AG04449 (cell line): ENCODE measurements at places on chromosomes 2 and 18.

DNA sequence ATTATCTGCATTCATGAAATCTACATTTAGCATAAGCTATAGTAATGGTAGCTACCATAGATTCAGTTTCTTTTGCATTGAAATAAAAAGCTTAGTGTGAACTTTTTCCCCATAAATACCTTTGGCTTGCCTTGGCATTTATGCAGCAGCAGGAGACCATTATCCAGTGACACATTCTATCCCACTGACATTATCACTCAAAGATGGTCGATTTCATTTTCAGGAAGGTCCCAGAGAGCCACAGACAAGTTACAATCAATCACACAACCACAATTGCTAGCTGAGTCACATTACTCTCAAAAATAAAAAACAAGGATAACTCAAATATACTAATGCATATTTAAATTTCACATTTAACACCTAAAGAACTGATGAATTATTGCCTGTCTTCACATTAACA, 512.7 kb upstream of the CDH2 start:
- DNase-seq, result no peak

DNA sequence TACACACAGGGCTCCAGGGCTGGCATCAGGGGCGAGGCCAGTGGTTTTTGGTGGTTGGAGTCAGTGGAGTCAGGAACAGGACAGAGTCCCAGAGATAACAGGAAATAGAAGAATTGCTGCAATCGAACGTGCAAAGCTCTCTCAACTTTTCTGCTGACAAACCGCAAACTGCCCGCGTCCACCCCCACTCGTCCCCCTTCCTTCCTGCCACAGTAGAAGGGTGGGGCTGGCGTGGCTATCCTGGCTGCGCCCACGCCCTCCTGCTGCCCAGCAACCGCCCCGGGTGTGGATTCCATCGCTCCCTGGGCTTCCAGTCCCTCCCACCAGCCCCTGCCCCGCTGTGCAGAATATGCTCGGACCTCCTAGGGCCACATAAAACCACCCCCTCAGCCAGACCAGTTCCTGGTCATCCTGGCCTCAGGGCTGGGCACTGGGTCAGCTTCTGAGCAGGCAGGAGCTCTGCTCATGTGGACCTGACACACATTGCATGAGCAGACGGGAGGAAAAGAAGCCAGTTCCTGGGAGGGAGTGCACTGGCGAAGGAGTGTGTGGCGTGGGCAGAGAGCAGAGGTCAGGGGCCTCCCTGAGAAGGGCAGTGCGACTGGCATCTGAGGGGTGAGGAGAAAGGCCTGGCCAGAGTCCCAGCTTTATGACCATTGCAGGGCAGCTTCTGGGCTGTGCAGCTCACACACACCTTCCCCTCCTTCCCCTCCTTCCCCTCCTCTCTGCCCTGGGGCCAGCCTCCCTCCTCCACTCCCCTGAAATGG, 85.4 kb upstream of the ATG16L1 start:
- no peak for DNase-seq

DNA sequence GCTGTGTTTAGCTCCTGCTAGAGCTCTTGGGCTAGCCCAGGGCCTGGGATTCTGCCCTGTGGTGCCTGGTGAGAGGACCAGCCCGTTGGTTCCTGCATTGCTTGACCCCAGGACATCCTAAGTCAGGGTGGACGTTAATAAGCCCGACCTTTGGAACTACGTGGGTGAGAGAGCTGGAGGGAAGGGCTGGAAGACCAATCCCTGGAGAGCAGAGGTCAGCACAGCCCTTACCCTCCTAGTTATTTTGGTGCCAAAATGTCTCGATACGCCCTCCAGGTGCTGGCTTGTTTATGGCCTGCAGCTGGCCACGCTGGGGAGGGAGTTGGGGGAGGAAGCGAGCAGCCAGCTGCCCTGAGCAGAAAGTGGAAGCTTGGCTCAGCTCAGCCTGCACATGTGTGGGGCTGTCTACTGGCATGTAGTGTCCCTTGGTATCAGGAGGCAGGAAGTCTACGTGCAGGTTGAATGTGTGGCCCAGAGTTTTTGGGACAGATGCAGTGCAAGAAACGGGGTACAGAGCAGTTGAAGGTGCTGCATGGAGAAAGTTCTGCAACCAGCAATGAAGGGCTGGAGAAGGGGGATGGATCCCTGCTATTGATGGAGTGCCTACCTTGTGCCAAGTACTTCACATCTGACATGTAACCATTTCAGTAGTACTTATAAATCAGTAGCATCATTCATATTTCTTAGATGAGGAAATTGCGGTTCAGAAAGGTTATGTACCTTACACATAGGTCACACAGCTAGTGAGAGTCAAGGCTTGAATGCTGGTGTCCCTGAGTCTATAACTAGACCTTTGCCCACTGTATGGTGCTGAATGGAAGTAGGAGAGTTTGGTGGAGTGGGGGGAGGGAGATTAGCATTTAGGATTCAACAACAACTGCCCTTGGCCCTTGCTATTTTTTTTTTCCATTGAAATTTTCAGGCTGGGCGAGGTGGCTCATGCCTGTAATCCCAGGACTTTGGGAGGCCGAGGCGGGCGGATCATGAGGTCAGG, 5.0 kb upstream of the DGKD start:
- DNase-seq, result no peak

DNA sequence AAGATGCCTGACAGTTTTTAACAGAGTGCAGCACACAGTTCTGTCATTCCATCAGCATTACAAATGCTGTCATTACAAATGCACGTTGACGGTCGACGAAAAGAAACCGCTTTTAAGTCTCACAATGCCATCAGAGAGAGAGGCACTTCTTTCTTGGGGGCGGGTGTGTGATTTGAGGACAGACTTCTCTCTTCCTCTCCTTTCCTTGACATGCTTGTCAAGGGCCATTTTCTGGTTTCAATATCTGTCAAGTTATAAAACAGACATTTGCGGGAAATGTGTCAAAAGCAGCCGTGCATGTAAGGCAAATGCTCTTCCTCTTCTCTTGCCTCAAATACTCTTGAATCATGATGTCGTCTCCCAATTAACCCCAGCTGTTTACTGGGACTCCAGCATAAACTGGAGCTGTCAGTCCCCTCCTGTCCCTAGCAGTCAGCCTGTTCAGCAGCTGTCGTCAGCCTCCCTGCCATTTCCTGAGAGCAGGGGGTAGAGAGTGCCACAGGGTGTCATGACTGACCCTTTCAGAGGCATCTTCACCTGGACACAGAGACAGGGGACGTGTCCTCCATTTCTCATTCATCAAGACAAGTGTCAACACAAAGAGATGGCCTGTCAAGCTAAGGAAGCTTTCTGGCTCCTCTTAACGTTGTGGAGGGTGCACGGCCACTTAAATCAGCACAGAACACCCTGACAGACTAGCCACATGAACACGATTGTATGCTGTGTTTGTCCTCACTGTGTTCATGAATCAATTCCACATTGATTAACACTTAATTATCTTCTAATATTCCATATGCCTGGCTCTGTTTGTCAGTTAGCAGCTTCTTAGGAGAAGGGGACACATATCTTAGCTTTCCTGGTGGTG, 305.4 kb upstream of the RAB6C start:
- no peak for DNase-seq

DNA sequence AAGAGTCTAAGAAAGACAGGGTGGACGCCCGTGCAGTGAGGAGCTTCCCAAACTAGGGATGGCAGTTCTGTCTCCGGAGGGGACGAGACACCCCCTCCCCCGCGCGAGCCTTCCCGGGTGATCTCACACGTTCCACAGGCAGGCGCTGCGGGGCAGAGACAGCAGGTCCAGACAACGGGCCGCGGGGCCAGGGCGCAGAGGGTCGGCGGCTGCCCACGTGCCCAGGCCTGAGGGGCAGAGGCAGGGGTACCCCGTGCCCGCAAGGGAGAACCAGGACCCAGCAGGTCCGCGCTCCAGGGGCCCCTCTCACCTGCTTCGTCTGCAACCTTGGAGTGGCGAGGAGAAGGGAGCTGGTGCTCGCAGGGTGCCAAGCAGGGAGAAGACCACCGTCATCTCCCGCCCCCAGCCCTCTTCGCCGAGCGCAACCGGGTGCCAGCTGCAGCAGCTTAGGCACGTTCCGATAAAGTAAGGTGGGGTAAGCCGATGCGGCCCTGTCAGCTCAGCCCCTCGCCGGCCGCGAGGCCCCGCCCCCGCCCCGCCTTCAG, at the start of gene GPR155:
Gene GPR155 (minus strand): TSS at position 467 of the 545 bp plus-strand sequence. CDS start 5,073 bp downstream, outside the sequence.
- no peak for DNase-seq

DNA sequence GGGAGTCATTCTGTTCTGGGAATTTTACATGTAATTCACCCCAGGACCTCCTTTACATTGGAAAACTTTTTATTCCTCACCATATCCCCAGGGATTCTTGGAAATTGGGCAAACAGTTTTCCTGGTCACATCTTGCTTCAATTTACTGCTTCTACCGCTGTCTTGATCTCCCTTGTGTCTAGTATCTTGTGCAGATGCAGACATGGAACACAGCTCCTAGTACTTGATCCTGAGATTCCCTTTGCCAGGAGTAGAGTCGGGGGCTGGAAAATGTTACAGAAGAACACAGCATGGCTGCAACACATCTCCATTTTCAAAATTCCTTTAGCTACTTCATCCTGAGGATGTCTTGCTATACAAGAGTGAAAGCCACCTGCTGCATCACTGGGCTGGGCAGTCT, 472.8 kb downstream of the PLCL1 start:
- no peak for DNase-seq

- no peak for DNase-seq
These were observed 199.1 kb downstream of the ZFP36L2 start for GRCh38 chr2:43027097-43027873.

DNA sequence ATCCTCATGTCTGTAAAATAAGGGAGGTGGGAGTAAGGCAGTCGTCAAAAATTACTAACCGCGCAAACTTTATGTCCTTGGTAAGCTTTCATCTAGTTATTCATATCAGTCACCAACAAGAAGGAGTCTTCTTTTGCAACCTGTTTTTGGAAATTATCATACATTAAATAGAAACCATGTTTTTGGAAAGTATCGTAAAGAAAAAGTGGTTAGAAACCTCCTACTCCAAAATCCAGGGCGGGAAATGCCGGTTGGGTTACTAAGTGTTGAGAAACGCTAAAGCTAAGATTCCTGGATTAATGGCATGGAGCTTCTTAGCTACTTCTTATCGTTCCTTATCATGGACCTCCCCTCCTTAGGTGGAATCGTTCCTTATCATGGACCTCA, 778 bp downstream of the BBS5 start:
- DNase-seq, result no peak

GRCh38 chr2:214550786-214551185, 139.9 kb downstream of the VWC2L start:
- DNase-seq, result no peak

DNA sequence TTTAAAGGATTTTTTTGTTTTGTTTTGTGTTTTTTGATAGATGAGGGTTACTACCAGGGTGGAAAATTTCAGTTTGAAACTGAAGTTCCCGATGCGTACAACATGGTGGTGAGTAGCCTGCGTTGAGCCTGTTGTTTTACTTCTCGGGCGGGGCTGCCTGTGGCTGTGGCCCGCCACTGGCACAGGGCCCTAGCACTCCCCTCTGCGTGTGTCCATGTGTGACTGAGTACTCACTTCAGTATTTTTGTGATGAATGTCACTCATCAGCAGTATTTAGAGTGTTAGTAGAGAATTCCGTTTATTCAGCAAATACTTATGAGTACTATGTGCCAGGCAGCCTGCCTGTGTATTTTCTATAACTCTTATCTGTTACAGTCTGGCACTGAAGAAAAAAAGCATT, 44.3 kb upstream of the SCLY start:
- DNase-seq, result no peak

GRCh38 chr2:217714287-217714751, 288.5 kb downstream of the TNS1 start:
- DNase-seq, result no peak

DNA sequence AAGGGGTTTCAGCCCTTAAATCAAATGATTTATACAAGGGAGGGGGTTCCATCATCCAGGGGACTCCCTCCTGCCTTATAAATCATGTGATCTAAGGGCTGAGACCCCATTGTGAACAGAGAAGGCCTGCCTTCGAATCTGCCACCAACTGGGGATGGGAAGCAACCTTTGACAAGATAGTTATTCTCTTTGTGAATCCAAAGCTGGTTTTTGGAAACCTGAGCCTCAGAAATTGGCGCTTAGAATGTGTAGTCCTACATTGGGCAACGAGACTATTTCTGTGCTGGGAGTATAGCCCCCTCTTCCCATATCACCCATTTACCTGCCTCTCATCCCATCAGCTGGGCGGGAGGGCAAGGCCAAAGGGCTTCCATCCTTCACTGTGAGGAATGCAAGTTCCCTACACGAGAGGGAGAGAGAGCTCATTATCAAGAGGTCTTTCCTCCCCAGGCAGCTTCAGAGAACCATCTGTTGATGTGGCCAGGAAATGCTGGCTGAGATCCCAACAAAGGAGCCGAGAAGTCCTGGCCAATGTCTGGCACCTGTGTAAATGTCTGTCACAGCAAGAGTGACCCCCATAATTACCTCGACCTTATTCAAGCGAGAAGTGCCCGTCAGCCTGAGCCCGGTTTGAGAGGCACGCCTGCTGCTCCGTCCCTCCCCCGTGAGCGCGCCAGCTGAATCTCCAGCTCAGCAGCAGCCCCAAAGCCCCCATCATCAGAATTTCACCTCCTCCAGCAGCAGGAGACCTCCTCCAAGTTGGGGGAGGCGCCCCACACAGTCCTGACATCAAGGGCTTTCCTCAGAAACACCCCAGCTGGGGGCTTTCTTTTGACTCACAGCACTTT, 48.4 kb upstream of the APCDD1 start:
- DNase-seq, result no peak

DNA sequence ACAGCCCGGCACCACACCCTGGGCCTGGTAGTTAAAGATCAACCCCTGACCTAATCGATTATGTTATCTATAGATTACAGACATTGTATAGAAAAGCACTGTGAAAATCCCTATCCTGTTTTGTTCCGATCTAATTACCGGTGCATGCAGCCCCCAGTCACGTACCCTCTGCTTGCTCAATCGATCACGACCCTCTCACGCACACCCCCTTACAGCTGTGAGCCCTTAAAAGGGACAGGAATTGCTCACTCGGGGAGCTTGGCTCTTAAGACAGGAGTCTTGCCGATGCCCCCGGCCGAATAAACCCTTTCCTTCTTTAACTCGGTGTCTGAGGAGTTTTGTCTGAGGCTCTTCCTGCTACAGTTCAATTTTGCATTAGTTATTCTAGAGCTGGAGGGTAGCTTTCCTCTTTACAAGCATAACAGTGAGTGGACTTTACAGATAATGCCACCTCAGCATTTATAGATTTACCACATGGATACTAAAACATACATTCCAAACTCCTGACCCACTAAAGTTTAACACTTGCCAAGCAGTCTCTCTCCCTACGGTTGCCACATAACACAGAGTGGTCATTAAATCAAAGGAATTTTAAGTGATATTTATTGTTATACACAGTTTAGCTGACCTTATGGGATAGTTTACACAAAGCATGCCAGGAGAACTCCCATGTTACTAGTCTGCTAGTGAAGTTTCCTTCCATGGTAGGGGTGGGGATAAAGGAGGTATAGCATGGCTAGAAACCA, 101.0 kb downstream of the EVA1A start:
- peak; percentile 81 for DNase-seq
